ENCODE measurements at places on chromosomes 3 and 15.

DNA sequence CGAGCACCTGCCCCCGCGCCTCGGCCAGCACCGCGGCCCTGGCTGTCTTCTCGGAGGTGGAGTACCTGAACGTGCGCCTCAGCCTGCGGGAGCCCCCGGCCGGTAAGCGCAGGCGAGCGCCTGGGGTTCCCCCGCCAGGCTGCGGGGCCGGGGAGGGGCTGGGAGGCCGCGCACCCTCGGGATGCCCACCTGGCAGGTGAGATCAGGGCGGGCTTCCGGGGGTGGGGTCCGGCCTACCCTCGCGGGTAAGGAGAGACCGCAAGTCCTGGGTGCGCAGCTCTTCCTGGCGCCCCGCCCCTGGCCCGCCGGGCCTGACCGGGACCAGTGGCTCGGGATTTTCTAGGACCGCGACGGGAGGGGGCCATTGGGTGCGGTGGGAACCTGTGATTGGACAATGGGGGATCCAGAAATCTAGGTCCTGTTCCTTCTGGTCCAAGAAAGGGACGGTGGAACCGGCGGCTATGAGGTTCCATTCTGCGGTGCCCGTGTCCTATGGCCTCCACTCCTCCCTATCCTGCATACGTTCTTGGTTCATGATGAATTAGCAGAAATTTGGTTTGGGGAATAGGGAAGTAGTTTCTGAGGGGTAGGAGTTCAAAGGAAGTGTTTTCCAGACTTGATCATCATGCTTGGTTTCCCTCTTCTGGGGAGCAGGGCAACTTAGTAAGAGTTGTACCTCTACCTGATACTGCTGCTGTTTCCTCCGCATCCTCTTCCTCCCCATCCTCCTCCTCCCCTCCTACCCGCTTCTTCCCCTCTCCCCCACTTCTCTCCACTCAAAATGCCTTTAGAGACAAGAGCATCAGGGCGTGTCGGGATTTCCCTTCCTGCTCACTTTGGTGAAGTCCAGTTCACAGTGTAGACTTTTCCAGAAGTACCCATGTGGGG, 808 bp downstream of the ARRDC4 start:
- DNase-seq = no peak

DNA sequence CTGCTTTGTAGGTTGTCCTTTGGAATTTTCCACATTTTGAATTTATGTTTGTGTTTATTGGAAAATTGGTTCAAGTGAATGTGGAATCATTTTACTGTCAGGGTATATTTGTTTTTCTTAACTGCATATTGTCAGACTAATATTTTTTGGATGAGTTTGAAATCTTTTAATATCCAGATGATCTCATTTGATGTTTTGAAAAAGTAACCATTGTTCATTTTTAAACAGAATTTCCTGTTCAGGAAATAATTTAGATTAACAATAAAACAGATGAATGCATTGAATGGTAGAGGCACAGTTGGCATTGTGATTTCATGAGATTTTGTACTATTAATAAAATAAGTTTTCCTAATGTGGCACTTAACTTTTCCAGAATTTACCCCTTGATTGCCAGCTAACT, 15.5 kb downstream of the TRAK1 start:
- DNase-seq = no peak

DNA sequence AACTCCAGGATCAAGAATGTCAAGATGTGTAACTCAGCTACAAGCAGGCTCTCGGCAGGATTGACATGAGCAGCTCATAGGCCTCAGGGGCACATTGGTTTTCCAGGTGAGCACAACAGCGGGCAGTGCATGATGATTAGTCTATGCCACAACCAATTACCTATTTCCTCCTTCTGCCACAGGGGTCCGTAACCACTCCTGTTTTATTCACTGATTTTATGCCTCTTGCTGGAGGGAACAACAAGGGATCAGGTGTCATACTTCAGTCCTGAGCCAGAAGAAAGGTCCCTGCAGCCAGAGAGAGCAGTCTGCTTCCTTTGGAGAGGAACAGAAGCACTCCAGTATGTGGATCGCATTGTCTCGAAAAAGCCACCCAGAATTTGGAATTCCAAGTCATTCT, 35.1 kb upstream of the PTPRG start:
- DNase-seq = no peak

GRCh38 chr3:21484057-21484827, 266.8 kb downstream of the ZNF385D start:
- peak; percentile 21 for DNase-seq

DNA sequence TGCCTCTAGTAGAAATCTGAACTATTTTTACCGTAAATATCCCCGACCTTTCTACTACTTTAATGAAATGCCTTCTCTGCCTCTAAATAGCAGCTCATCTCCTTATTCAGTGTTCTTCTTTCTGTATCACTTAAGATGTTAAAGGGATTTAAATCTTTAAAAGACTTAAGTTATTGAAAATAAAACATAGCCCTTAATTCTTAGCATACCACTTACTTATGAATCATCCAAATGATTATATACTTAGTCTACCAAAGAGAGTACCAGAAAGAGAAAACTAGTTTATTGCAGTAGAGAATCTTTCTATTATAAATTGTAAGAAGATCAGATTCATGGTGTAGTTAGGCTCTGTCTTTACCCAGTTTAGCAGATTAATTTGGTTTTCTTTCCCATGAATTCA, 802.0 kb downstream of the TBL1XR1 start:
- no peak for DNase-seq

DNA sequence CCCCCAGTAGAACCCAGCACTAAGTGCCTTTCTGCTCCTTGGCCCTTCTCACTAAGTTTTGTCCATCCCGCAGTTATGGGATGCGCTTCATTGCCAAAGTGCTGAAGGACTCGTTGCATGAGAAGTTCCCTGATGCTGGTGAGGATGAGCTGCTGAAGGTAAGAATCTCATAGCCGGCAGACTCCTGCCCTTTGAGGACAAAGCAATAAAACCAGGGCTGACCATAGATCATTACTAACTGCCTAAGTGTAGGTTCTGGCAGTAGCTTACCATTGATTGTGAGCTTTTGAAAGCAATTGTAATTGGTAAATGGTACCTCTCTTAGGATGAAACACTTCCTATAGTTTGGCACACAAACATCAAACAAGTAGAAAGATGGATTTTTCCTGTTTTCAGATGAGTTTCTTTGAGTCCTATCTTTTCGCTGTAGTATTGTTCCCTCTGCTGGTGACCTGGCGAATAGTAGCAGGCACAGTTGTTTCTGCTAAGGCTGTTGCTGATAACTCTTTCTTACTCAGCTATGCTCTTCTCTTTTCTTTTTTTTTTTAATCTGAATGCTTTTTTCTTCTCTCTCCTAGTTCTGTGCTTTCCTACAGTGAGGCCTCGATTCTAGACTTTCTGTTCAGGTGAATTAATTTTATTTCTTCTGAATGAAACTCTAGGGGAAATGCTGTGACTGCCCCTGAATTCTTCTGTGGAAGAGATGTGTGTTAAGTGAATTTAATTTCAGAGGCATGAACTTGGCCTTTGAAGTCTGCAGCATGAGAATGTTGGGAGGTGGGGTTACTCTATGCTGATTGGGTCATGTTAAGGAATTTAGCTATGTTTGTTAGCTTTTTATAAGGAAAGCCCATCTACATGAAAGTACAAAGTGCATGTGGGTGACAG, 47.4 kb upstream of the CRTC3 start:
- DNase-seq = peak; percentile 22

GRCh38 chr3:120326784-120327183, 22.4 kb downstream of the LRRC58 start:
- no peak for DNase-seq
